ENCODE measurements at places on chromosomes 16 and 17.

DNA sequence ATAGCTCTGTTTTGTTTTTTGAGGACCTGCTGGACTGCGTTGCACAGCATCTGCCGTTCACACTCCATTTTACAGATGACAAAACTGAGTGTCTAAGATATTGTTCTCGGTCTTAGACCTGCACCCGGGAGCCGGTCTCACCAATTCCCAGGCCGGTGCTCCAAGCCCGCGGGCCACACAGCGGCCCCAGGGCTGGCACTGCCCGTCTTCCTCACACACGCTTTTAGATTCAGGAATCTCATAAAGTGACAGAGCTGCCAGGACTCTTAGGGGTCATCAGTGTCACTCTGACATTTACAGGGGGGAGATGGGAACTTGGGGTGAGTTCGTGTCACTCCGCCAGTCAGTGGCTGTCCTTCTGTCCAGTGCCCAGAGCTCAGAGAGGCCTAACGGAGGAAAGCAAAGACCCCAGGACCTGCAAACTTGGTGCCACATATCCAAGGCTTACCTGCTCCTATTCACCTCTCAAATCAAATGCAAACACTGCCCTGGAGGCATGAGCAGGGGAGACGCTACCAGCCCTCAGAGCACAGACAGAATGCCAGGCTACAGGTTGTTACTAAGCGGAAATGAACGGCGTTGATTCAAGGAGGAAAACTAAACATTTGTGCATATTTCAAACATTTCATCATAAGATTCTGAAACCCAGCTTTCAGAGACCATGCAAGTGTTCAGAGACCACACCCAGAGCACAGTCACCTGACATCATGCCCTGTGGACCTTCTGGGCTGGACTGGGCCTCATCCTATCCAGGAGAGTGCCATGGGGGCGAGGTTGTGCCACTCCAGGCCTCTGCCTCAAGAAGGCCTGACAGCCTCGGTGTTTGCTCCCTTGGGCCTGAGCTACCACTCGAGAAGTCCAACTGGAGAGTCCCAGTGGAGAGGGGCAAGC, 29.5 kb downstream of the TNFRSF13B start:
- no peak for DNase-seq

- no peak for DNase-seq
Observed at GRCh38 chr17:48037838-48038323, 284 bp upstream of the COPZ2 start.

GRCh38 chr17:29003289-29003688, 2.5 kb downstream of the SEZ6 start:
- DNase-seq, result no peak

- no peak for DNase-seq
Observed at GRCh38 chr16:28210264-28210663, 1.5 kb downstream of the XPO6 start.

DNA sequence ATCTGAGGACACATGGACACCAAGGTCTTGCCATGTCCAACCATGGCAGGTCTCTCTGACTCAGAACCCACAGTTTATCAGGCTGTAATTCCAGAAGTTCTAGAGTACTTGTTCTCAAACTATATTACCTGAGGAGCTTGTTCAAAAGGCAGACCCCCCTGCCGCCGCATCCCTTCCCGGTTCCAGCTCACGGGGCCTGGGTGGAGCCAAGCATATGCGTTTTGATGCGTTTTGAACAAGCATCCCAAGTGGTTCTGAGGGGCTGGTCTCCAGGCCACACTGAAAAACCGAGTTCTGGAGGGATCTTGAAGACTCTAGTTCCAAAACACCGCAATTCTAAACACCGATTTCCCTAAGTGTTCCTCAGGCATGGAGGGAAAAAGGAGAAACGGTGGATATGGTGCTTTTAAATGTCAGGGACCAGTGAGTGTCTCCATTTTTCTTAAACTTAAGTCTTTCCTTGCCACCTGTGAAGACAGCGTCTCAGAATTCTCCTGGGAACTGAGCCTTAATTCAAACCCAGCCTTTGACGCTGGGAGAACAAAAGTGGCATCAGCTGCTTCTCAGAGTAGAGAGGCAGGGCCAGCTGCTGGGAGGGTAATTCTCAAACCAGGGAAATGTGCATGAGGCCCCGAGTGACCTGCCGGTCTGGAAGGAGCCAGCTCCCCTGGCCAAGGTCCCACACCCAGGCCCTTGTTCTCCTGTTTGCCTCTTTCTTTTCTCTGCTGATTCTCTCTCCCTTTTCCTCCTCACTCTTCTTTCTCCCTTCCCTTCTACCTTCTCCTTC, 84.4 kb upstream of the PLCG2 start:
- DNase-seq, result no peak

DNA sequence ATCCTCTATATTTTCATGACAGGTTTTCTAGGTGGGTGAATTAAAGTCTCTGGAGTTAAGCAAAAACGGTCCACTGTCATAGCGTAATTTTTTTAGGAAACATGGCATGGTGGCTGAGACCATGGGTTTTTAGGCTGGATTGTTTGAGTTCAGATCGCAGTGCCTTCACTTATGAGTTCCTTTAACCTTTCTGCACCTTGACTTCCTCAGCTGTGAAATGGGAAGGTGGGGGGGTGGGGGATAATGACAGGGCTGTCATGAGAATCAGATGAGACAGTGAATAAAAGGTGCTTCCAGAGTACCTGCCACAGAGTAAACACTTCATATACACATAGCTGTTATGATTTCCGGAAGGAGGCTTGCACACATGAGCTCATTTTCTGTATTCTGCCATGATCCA, 11.8 kb downstream of the PRCD start:
- DNase-seq, result no peak

- no peak for DNase-seq
Observed at GRCh38 chr16:77657016-77657415, 65.3 kb upstream of the NUDT7 start.

DNA sequence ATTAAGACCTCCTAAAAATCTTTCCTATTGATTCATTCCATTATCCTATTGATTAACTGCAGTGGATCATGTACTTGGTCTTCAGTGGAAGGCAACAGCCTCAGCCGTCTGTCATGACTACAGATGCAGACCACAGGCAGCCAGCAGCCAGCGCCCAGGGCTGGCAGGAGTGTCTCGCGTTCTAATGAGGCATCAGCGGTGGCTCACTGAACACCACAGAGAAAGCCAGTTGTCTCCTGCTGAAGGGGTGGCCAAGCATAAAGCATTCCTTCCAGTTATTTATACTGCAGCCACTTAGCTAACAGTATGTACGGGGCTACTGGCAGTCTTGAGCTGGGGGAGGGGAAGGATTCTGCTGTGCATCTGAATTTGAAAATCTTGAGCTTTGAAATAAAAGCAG, 214.3 kb downstream of the IRX3 start:
- no peak for DNase-seq

DNA sequence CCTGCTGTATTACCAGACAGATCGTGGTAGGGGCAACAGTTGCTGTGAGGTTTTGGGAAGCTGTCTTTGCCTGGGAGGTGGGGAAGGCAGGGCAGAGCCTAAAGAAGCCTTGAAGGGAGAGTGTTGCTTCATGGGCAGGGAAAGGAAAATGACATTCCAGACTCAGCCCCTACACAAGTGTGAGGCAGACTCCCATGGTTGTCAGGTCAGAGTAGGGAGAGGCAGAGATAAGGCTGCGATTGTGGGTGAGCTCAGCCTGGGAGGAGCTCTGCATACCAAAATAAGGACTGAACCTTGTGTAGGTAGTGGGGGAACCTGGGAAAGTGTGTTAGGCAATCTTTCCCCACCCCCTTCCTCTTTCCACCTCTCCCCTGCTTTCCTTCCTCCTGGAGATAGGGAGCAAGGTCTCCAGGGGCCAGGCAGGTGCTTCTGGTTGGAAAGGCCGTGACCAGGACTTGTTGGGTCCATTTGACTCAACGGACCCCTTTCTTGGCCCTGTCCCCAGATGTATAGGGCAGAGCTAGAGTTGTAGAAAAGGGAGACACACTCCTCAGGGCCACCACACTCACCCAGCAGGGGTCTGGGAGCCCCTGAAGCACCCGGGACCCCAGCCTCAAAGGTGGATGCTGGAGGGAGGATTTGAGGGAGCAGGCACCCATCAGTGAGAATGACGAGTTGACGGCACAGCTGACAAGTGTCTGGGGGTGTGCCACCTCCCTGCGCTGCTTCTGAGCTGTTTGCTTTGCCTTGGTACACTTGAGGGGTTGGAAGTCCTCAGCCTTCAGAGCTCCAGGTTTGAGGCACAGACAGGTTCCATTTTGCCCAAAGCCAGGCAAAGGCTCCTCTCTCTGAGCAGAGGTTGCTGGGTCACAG, 18.5 kb upstream of the TOB1 start:
- no peak for DNase-seq

GRCh38 chr16:74709441-74709877, 8.8 kb upstream of the MLKL start:
- peak; percentile 75 for DNase-seq

DNA sequence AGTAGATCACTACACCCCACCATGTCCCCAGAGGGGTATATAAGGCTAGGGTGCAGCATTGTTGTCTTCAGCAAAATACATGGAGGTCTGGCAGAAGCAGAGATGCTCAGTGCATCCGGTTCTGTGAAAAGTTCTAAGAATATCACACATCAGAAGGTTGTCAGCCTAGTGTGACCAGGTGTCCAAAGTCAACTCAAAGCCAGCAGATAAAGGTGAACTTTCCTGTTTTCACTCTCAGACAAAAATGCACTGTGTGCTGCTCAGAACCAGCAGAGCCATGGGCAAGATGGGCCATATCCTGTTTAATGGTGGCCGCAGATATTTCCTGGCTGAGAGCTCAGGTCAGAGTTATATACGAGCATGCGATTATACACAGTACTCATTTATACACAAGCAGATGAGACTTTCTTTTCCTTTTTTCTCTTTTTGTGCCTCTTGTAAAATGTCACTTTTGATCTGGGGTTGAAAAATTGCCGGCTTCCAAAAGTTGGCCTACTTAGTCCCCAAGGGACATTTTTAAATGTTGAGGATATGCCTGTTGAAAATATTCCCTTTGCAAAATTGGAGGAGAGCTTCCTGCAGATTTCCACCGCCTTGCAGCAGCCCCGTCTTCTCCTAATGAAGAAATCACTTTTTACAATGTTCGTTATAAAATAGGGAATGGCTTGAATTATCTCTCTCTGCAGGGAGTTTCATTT, 425.6 kb upstream of the SALL1 start:
- no peak for DNase-seq

DNA sequence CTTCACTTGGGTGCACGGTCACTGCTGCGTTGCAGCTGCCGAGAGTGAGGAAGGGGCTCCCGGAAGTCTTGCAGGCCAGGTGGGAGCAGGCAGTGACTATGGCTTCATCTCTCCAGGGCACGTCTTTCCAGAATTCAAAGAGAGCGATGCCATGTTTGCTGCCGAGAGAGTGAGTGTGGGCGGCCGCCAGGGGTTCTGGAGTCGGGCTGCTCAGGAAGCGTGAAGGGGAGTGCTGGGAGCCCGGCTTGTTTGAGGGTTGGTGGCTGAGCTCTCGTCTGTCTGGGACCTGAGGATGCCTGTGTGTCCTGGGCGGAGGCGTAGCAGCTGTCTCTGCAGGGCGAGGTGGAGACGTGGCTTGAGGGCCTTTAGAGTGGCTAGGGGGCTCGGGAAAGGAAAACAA, 6.3 kb downstream of the HGS start:
- DNase-seq, result no peak

DNA sequence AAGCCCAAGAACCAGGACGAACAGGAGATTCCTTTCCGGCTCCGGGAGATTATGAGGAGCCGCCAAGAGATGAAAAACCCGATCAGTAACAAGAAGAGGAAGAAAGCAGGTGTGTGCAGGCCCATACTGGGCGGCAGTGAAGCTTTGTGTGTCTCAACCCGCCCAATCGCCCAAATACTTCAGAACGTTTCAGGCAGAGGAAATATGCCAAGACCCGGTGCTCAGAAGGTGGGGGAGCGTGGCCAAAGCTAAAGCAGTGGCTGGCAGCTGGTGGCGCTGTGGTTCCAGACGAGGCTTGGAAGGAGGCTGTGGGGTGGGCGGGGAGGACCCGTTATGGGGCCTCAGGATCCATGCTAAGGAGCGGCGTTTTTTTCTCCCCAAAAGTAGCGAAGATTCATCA, 1.2 kb downstream of the CCDC137 start:
- no peak for DNase-seq

DNA sequence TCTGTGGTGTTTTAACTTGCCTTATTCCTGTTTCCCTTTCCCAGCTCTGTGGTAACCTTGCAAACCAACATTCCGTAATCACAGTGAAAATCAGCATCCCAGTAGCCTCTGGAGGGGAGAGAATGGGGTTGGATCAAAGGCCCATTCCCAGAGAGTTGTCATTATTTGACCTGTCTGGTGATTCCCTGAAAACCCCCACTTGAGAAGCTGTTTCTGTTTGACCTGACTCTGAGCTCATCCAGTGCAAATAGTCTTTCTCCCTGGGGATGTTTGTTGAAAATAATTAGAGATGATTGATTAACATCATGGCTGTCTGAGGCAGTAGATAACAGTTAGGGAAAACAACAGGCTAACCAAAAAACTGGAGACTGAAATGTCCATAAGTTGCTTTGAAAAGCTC, 3.0 kb downstream of the CACNG1 start:
- no peak for DNase-seq

GRCh38 chr16:67782567-67783352, 23.6 kb downstream of the RANBP10 start:
- no peak for DNase-seq

DNA sequence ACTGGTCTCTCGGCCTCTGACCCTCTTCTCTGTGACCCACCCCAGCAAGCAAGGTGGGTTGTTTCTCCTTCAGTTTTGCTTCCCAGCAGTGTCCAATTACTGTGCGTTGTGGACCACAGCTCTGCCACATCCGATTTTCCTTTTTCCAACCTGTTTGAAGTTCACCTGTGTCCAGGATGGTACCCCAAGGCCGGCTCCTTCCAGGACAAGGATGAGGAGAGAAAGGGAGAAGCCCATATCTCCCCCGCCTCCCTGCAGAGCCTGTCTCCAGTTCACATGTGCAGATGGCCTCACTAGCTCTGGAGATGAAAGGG, 13.5 kb downstream of the NMRAL1 start:
- DNase-seq, result no peak

- DNase-seq, result no peak
Observed at GRCh38 chr17:35630530-35631148, 43.5 kb downstream of the AP2B1 start.

DNA sequence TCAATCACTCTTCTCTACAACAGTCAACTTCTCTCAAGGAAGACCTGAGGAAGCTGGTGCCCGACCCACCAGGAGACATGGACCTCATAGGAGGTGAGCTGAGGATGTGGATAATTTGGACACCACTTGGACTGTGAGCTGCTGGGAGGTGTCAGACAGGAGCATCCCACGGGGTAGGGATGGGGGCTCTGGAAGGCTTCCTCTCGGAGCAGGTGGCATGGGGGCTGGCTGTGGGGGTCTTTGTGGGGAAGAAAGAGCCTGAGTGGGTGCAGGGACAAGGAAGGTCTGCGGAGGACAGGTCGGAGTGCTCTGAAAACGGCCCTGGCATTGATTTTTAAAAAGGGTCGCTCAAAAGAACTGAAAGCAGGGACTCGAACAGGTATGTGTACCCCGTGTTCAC, 64.0 kb downstream of the TBC1D16 start:
- DNase-seq, result no peak
